Heart left ventricle (tissue), 16 donors: ENCODE measurements at places on chromosomes 6 and 20. TPM values are rescaled to one million over a fixed set of nuclear protein-coding genes. Genes with fewer than 3 reads are reported as not detected.

The PHACTR1 gene
- polyA plus RNA-seq: 21.2 TPM

The KCNK16 gene
- not detected for polyA plus RNA-seq

The SLC4A11 gene
- 0.23 TPM for polyA plus RNA-seq

The GPX5 gene
- polyA plus RNA-seq: not detected

The PRDM13 gene
- polyA plus RNA-seq: not detected

The SAPCD1 gene
- 0.50 TPM for polyA plus RNA-seq

The RSPO4 gene
- 0.04 TPM for polyA plus RNA-seq

The C20orf173 gene
- not detected for polyA plus RNA-seq

The SLC22A3 gene
- 0.80 TPM for polyA plus RNA-seq

The RAMACL gene
- polyA plus RNA-seq: 0.35 TPM

The SLC22A7 gene
- not detected for polyA plus RNA-seq

The IYD gene
- not detected for polyA plus RNA-seq

DNA sequence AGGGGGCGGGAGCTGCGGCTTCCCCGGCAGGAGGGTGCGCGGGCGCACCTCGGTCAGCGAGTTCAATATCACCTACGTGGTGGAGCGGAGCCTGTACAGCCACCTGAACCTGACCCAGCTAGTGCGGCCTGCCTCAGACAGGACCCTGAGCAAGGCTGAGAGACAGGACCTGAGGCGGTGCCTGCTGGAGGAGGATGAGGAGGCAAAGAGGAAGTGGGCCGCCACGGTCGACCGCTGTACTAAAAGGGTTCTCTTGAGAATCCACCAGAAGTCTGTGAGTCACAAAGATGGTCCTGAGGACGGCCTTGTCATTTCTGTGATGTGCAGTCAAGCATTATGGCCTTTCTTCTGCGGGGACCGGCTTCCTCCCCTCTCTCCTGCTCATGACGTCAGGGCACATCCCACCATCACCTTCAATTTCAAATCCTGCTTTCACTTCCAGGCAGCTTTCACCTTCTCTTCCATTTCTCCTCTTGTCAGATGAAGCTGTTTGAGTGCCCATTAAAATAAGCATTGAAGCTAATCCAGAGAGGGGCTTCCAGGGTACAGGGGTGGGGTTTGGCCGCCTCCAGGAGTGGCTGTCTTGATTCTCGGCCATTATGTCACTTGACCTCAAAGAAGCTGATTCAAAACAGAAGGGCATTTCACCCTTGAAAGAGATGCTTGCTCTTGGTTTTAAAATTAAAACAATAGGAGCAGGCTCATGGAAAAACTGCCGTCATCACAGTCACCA is 177.6 kb downstream of the SASH1 start:
- H3K27me3 ChIP-seq: no peaks in the 10 kb centered on the region
- peaks cover 21% of the 10 kb centered on the region for H3K36me3 ChIP-seq
- H3K4me3 ChIP-seq: no peak overlapping the region
- H3K27ac ChIP-seq: no peak overlapping the region
- no peak for DNase-seq
- no peaks in the 10 kb centered on the region for H3K4me1 ChIP-seq

DNA sequence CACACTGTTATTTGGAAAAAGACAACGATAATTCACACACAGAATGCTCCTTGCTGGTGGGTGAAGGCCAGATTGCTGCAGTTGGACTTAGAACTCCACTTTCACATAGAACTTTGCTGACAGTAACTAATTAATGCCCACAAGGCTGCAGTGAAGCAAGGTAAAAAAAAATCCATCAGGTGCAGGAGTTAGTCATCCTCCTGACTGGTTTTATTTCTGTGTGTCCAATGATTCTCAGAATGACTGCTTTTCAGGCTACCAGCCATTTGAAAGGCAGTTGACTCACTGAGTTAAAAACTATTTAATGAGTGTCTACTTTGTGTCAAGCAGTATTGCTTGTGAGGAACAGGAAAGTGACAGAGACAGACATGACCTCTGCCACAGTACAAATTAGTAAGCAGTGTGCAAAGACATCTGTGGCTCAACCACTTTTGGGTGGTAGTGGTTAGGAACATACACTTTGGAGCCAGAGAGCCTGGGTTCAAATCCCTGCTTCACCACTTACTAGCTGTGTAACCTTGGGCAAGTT is 41.9 kb downstream of the ELOVL5 start:
- H3K4me3 ChIP-seq: no peak overlapping the region
- H3K36me3 ChIP-seq: no peaks in the 10 kb centered on the region
- DNase-seq: no peak
- H3K27me3 ChIP-seq: no peaks in the 10 kb centered on the region
- peaks cover 77% of the 10 kb centered on the region for H3K4me1 ChIP-seq

DNA sequence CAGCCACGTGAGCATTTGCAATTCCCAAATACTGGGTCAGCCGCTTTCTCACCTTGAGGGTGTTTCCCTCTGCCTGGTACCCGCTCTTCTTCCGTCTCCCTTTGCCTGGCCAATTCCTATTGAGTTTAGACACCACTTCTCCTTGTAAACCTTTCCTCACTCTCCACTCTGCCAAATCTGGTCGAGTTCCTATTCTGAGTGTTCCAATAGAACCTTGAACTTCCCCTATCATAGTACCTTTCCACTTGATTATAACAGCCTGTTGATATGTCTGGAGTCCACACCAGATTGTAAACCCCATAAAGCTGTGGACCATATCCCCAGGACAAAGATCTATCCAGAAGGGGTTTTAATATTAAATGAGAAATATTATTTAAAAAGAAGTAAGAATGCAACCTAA is 36.0 kb upstream of the EDN1 start:
- DNase-seq: no peak
- no peak overlapping the region for H3K4me3 ChIP-seq
- no peaks in the 10 kb centered on the region for H3K4me1 ChIP-seq

DNA sequence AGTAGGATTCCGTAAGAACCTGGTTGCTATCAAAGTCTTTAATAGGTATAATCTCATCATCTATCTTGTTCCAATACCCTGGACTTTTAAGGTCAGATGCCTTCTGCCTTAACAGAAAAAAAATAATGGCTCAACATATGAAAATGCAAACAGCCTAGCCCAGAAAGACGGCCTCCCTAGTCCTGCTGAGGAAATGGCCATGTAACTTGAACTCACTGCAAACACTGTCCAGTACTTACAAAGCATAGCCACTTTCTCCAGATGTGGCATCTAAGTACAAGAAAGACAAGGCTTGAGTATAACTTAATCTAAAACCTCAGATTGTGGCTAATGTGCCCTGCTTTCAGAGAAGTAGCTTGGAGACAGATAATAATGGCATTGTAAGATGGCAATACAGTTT is 26.5 kb downstream of the FASTKD5 start:
- DNase-seq: no peak
- H3K36me3 ChIP-seq: no peaks in the 10 kb centered on the region
- no peaks in the 10 kb centered on the region for H3K27me3 ChIP-seq
- no peak overlapping the region for H3K4me3 ChIP-seq
- H3K27ac ChIP-seq: no peak overlapping the region
- no peaks in the 10 kb centered on the region for H3K4me1 ChIP-seq

DNA sequence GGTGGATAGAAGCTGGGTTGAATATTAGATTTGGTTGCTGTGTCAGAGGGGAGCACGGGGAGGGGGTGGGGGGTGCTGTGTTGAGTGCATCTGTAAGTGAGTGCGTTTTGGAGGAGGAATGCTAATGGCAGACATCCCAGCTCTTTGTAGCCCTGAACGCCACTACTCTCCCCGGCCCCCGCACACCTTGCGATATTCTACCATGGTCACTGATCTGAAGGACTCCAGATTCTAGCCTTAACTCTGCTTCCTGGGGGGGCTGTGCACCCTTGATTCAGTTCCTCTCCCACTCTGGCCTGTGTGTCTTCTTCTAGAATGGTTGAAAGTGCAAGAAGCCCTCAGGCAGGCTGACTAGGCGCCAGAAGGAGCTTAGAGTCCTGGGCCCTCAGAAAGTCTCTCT is 7.1 kb downstream of the GLP1R start:
- H3K4me3 ChIP-seq: no peak overlapping the region
- no peak overlapping the region for H3K27ac ChIP-seq
- no peaks in the 10 kb centered on the region for H3K4me1 ChIP-seq
- no peaks in the 10 kb centered on the region for H3K27me3 ChIP-seq
- DNase-seq: no peak
- H3K36me3 ChIP-seq: no peaks in the 10 kb centered on the region

- peaks cover 13% of the 10 kb centered on the region for H3K4me1 ChIP-seq
- H3K36me3 ChIP-seq: no peaks in the 10 kb centered on the region
- DNase-seq: no peak
- no peak overlapping the region for H3K4me3 ChIP-seq
- no peaks in the 10 kb centered on the region for H3K27me3 ChIP-seq
These were observed 77.8 kb downstream of the CD164 start for GRCh38 chr6:109304284-109305015.

DNA sequence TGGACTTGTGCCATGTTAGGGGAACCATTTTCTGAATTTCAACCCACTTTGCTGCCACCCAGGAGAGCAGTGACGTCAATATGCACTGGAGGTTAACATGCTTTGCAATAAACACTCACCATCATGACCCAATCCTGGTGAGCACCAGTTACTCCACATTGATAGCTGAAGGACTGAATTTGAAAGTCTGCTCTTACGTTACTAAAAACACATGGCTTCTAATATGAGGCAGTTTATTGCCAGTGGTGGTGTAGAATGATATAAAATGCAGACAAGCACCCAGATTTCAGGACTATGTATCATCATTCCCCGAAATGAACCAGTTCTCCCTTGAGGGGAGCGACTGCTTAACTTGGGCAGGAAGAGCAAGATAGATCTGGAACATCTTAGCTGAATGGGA is 23.8 kb downstream of the RFPL4B start:
- no peak overlapping the region for H3K4me3 ChIP-seq
- H3K36me3 ChIP-seq: no peaks in the 10 kb centered on the region
- no peak for DNase-seq
- H3K4me1 ChIP-seq: no peaks in the 10 kb centered on the region
- peaks cover 8% of the 10 kb centered on the region for H3K27me3 ChIP-seq
- H3K27ac ChIP-seq: no peak overlapping the region

- no peaks in the 10 kb centered on the region for H3K36me3 ChIP-seq
- H3K27me3 ChIP-seq: no peaks in the 10 kb centered on the region
- H3K4me3 ChIP-seq: peak within 1 kb of the TSS; percentile 79
- peak; percentile 97 for DNase-seq
These were observed at the start of gene PIGU for GRCh38 chr20:34676642-34677373. Gene PIGU (minus strand): TSS chr20:34677092. CDS start chr20:34677085, 7 bp downstream.

DNA sequence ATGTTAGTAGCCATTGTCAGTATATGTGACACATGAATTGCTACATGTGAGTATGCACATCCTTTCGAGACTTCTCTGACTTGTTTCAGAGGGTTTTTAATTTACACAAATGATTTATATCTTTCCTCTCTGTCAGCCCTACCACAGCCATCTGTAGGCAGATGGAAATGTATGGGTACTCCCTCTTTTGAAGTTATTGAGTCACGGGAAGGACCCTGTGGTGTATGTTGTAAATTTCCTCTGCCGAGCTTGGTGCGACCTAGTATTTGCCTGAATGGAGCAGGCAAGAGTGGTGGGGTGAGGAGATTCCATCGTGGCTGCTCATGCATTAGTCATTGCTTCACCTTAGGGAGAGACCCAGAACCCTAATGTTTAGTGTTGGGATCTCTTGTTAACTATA is 171.9 kb downstream of the JARID2 start:
- no peaks in the 10 kb centered on the region for H3K36me3 ChIP-seq
- peaks cover 25% of the 10 kb centered on the region for H3K4me1 ChIP-seq
- no peak for DNase-seq
- no peak overlapping the region for H3K27ac ChIP-seq
- no peak overlapping the region for H3K4me3 ChIP-seq

GRCh38 chr6:145587334-145587733 is 148.0 kb downstream of the EPM2A start:
- no peak for DNase-seq
- H3K36me3 ChIP-seq: no peaks in the 10 kb centered on the region
- H3K27me3 ChIP-seq: no peaks in the 10 kb centered on the region
- H3K27ac ChIP-seq: no peak overlapping the region

DNA sequence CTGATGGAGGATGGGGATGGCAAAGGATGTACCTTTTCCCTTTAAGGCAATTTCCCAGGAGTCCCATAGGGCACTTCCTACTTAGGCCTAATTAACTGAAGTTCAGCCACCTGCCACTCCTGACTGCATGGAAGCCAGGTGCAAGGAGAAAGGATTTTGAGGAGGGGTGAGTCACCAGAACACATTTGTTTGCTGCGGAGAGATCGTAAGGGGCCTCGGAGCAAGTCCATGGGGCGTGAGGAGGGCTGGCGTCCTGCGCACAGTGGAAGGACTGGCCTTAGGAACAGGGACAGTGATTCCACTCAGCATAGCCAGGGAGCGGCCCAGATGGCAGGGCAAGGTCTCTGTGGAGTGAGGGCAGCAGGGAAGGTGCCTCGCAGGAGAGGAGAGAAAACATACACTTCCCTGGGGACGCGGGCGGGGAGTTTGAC is 11.8 kb upstream of the MAP1LC3A start:
- H3K27me3 ChIP-seq: no peaks in the 10 kb centered on the region
- H3K36me3 ChIP-seq: peaks cover 3% of the 10 kb centered on the region
- H3K4me3 ChIP-seq: no peak overlapping the region
- peak; percentile 12 for DNase-seq

DNA sequence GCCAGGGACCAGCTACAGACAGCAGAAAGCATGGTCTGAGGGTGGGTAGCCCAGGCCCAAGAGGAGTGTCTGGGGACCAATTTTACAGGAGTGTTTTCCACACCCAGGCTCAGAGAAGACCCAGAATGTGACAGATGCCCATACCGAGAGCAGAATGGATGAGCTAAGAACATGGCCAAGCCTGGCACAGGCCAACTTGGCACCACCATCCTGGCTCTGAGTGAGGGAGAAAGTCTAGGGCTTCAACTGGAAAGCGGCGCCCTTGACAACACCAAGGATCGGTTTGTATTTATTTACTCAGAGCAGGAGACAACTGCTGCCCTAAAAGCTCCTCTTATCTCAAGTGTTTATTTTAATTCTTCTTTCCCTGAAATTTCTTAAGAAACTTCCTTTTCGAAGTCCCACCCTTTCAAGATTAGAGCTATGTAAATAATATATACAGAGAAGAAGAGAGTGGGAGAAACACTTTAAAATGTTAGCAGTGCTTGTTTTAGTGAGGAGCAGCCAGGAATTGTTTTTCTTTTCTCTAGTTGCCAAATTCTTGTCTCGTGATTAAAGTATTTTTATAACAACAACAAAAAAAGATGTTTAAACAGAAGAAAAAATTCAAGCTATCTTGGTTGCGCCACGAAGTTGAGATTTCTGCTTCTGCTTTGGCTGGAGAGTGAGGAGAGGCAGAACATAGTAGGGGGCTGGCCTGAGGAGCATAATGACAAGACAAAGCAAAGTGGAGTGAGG is 16.2 kb downstream of the TNXB start:
- DNase-seq: no peak
- no peak overlapping the region for H3K4me3 ChIP-seq
- H3K4me1 ChIP-seq: peaks cover 28% of the 10 kb centered on the region
- peaks cover 81% of the 10 kb centered on the region for H3K36me3 ChIP-seq
